Ammon's horn (tissue), 1 donor: ENCODE measurements at places on chromosomes 1 and 21.

- DNase-seq = no peak
Measured at GRCh38 chr1:151787689-151788088, 2.6 kb downstream of the TDRKH start.

GRCh38 chr21:30206551-30207251 is 9.2 kb downstream of the CLDN8 start:
- no peak for DNase-seq

GRCh38 chr1:171055966-171056643 is 34.6 kb upstream of the FMO3 start:
- no peak for DNase-seq

DNA sequence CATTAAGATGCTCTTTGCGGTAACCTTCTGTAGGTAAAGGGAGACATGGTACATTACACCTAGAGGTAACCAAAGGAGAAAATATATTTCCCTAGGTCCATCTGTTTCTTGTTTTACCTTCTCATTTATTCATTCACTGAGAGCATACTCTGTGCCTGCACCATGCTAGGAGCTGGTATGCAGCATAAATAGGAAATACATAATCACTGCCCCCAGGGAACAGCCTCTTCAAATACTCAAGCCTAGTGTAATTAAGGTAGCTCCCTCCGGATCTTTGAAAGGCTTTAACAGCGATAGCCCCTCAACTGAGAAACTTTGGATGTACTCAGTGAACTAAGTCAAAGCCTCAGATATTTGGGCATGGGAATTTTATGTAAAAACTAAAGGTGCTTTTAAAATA is 123.6 kb downstream of the GABPA start:
- no peak for DNase-seq

GRCh38 chr1:11174261-11174942 is 14.8 kb upstream of the ANGPTL7 start:
- DNase-seq = no peak

- no peak for DNase-seq
Measured at GRCh38 chr21:45579383-45580180, 37.3 kb upstream of the SLC19A1 start.
